Right atrium auricular region (tissue), 2 donors: ENCODE measurements at places on chromosomes 16 and 17. TPM values are rescaled to one million over a fixed set of nuclear protein-coding genes. Genes with fewer than 3 reads are reported as not detected.
A peak's percentile ranks its signal among the peaks of the same experiment; 100 is the strongest.

The SCPEP1 gene
- total RNA-seq = 42.3 TPM

The ABCC1 gene
- total RNA-seq = 27.5 TPM

The ABCC12 gene
- total RNA-seq = not detected

The GRAPL gene
- total RNA-seq = 1.4 TPM

The CD300LG gene
- total RNA-seq = 30.4 TPM

The PRSS33 gene
- total RNA-seq = not detected

The FOXL1 gene
- 0.85 TPM for total RNA-seq

DNA sequence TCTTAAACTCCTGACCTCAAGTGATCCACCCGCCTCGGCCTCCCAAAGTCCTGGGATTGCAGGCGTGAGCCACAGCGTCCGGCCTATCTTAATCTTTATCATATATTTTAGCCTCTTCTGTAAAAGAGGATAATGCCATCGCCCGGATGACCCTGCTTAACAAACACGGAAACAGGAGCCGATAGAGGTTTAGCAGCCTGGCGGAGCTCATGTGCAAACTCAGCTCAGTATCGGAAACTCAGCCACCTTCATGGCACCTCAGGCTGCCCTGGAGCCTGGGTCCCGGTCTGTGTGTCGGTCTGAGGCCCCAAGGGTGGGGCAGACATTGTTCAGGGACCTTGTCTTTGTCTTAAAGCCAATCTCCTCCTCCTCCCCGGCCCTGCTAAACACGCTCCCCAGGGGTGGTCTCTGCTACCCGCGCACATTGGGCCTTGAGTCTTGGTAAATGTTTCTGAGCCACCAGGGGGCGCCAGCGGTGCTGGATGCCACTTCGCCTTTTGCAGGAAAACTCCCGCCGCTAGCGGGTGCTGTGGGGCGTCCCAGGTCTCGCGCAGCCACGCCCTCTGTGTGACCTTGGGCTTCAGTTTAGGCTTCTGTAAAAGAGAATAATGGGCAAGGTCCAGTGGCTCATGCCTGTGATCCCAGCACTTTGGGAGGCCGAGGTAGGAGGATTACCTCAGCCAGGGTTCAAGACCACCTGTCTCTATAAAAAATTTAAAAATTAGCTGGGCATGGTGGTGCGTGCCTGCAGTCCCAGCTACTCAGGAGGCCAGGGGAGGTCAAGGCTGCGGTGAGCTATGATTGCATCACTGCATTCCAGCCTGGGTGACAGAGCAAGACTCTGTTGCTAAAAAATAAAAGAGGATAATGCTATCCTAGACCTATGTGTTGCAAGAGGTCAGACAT lies 2.7 kb downstream of the CETP start:
- DNase-seq = peak; percentile 82

DNA sequence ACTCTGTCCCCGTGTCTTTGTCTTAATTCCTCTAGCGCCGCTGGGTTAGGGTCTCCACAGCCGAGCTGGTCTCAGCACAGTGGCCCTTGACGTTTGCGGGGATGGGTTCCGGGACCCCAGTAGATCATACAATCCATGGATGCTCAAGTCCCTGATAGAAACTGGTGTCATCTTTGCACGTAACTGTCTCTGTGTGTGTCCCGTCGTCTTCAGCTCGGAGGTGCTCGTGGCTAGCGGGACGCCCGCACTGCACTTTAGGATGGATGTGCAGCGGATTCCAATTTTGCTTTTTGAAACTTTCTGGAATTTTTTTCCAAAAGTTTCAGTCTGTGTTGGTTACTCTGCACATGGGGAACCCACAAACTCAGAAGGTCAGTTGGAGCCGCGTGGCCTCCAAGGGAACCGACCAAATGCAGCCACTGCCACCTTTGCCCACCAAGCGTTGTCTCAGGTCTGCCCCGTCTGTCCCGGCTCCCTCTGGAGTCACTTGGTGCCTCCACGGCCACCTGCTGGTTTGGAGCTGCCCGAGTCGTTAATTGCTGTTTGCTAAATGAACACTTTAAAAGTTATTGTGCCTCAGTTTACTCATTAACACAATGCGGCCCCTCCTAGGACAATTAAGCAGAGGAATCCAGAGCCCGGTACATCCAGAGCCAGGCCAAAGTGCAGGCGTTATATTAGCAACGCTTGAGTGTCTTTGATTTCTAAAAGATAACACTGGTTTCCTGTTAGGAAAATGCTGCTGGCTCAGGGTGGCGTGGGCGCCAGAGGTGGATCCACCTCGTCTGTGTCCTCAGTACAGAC lies 5.3 kb upstream of the DPEP1 start:
- DNase-seq = no peak

- no peak for DNase-seq
These were observed 22.3 kb downstream of the NPTX1 start for GRCh38 chr17:80453998-80454556.

GRCh38 chr16:69270395-69270794 lies 40.8 kb upstream of the VPS4A start:
- no peak for DNase-seq

GRCh38 chr17:7293816-7294613 lies 424 bp downstream of the YBX2 start:
- DNase-seq = no peak

DNA sequence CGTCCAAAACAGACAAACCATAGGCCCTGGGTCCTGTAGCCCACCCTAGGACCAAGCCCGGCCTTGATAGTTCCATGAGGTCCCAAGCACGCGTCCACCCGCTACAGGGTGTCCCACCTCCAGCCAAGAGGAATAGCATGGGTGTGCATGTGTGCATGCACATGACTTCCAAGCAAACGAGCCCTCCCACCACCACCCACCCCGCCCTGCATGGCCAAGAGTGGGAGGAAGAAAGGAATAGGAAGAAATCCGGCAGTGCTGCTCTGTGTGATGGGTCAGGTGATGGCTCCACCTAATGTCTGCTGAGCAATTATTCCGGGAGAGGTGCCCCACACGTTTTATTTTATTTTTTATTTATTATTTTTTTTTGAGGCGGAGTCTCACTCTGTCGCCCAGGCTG lies 184.6 kb downstream of the ZNF423 start:
- DNase-seq = no peak

DNA sequence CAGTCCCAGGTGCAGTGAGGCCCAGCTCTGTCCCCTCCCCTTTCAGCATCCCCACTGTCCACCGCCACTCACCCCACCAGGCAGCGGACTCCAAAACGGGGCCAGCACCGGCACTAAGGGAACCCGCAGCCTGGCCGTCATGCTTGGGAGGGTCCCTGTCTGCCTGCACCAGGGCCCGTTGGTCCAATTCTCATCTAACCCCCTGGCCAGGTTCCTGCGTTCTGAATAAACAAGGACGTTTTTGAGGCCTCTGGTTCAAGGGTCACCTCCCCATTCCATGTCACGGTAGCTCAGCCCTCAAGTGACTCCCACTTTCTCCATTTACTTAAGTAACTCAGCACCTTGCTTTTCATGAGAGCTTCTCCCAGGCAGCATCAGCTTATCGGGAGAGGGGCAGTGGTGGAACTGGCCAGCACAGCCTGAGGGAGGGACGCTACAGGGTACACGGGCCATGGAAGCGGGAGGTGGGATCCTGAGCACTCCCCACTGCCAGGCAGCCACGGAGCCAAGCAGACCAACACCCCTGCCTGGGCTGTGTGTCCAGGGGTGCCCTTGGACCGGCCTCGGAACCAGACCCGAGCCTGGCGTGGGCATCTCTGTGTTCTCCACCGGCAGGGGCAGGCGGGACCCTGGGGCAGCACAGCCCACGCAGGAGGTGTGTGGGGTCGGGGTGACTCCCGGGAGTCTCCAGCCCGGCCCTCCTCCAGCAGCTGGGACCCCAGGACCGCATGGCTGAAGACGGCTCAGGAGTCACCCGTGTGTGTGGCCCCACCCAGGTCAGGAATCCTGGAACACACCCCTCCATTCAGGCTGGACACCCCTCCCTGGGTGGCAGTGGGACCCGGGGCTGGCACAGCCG lies 74.9 kb upstream of the GNG13 start:
- DNase-seq = no peak

- DNase-seq = no peak
These were observed 19.9 kb downstream of the COTL1 start for GRCh38 chr16:84597931-84598351.

GRCh38 chr17:27352448-27353032 lies 58.6 kb downstream of the WSB1 start:
- DNase-seq = no peak

GRCh38 chr17:81364278-81365147 lies 30.7 kb upstream of the BAHCC1 start:
- DNase-seq = no peak

- DNase-seq = no peak
These were observed 44.0 kb downstream of the SOST start for GRCh38 chr17:43714465-43715149.

DNA sequence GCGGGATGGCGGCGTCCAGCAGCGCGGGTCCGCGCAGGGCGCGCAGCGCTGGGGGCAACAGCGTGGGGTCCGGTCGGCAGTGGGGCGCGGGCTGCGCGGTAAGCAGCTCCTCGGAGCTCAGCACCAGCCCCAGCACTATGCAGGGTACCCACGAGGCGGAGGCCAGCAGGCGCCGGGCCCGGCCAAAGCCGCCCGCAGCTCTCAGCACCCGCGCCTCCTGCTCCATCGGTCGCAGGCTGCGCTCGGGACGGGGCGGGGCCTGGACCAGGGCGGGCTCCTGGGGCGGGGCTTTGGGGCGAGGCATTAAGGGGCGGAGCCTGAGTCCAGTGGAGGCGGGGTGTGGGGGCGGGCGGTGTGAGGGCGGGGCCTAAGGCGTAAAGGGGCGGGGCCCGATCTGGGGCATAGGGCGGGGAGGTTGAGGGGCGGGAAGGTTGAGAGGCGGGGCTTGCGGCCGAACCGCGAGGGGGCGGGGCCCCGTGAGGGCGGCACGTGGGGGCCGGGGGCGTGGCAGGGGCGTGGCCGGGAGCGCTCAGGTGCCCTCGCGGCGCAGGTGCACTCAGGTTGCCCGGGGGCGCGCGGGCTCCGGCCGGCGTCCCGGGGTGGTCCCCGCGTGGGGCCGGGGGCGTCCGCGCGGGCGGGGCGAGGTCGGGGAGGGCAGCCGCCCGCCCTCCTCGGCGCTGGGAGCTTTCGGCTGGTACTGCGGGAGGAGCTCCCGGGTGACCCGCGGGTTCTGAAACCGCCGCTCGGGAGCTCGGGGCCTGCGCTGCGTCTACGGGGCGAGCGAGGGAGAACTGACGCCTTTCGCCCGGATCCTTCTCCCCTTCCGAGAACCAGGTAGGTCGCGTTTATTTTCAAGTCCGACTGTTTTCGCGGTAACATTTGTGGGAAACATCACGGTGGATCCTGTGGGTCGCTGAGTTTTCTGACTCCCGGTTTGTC lies 1.4 kb upstream of the SLC22A31 start:
- no peak for DNase-seq

DNA sequence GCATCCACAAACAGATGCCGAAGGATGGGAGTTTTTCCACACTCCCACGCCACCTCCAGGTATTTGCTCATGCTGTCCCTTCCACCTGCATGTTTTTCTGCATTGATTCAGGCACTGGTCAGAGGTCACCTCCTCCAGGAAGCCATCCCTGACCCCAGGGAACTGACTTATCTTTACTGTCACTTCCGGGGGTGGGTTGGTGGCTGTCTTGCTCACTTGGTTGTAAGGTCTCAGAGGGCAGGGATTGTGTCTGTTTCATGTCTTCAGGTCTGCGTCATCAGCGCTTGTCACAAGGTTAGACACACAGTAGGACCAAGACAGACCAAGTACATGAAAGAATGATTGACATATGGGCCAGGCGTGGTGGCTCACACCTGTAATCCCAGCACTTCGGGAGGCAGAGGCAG lies 1.9 kb upstream of the IL4R start:
- no peak for DNase-seq

GRCh38 chr16:67241008-67241900 lies 6.0 kb downstream of the FHOD1 start:
- peak; percentile 83 for DNase-seq
